ENCODE measurements at places on chromosomes 2 and 18. TPM values are rescaled to one million over a fixed set of nuclear protein-coding genes. Genes with fewer than 3 reads are reported as not detected.

Gene REG3A
- total RNA-seq = not detected

- DNase-seq = peak; percentile 88
Observed at GRCh38 chr2:131105156-131105949, at the start of gene PLEKHB2. Gene PLEKHB2 (plus strand): TSS chr2:131105336. CDS start chr2:131120942, 15,606 bp downstream.

DNA sequence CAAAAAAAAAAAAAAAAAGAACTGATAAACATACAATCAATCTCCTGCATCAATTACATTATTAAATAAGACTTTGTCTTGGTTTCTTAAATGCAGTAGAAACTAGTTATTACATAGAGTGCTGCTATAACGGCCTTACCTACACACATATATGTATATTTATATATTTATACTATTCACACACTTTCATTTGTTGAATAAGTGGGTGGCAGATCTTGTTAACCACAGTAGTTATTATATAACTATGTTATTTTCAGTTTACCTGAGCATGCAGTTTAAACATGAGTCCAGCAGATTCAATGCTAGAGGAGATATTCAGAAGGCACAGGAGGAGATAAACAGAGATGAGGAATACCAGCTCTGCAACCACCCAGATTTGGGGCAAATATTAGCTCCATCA lies 81.5 kb upstream of the CD226 start:
- no peak for DNase-seq

DNA sequence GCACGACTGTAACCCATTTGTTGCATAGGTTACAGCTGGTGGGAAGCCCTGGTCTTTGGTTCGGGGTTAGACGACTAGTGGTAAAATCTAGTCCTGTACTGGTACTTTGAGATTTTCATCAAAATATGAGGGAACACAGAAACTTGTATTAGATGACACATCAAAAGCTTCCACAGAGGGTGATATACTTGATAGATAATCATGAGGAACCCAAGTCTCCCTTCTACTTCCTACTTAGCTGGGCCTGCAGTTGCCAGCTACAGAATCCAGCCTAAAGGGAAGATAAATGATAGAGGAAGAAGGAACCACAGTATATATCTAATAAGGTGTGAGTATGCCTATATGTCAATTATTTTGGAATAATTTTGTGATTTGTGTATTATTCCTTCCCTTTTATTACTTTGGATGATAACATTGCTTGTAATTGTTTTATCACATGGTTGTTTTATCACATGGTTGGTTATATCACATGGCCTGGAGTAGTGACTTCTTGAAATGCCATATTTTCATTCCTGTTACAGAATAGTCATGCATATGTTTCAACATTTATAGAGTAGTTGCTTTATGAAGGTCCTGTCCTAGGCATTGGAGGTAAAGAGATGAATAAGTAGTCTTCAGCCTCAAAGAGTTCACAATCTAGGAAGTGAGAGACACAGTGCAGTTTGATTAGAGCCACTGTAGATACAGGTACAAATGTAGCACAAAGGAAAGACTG lies 2.9 kb downstream of the AGPS start:
- DNase-seq = no peak

Gene MALL
- 38.7 TPM for total RNA-seq

Gene CTNNA2
- not detected for total RNA-seq

DNA sequence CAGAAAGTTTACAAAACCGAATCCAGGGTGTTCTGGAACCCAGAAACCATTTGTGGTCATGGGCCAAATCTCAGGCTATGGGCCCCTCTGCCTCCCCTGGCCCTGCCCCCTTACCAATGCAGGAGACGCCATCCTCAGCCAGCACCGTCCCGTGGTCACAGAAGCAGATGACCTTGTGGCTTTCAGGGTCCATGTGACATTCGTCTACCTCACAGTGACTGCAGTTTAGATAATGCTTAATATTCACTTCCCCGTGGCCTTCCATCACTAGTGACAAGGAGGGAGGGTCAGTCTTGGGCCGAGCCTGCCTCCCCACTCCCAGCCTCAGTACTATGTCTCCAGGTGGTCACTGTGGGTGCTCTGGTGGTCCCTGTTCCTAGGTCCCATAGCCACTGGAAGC lies 111.6 kb downstream of the CLIP4 start:
- DNase-seq = no peak

Gene CHST9
- total RNA-seq = 0.06 TPM

DNA sequence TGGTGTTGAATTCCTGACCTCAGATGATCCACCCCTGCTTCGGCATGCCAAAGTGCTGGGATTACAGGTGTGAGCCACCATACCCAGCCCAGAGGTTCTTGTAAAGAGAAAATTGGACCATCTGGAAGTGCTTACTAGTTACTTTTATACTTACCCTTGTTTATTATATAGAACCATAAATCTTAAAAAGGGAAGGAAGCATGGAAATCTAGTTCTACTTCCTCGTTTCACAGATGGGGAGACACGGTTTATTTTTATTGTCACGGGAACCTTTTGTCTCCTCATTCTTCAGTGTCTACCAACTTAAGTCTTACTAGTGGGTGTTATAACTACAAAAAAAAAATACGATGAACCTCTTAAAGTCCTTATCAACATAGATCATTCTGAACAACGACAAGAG lies 45.8 kb upstream of the PDK1 start:
- DNase-seq = no peak

Gene C2orf49
- total RNA-seq = 29.1 TPM

GRCh38 chr2:236169741-236170589 lies 1.8 kb upstream of the GBX2 start:
- peak; percentile 70 for DNase-seq

Gene DPP4
- 3.2 TPM for total RNA-seq

- no peak for DNase-seq
Observed at GRCh38 chr18:51211552-51211951, 14.1 kb upstream of the MEX3C start.

DNA sequence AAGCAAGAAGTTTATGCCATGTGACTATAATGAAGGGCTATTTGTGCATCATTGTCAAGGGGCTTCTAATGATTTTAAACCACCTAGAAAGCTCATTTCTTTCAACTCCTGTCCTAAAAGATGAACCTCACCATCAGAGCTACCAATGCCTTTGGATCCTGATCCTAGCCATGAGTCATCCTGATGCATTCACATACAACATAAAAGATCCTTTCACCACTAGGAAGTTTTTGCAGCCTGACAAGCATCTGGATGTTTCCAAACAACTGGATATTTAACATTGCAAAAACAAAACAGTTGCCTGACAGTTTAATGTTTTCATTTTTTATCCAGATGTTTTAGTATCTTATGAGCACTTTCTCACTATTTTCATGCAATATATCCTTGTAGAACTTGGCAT lies 425.3 kb downstream of the MBD2 start:
- DNase-seq = no peak

DNA sequence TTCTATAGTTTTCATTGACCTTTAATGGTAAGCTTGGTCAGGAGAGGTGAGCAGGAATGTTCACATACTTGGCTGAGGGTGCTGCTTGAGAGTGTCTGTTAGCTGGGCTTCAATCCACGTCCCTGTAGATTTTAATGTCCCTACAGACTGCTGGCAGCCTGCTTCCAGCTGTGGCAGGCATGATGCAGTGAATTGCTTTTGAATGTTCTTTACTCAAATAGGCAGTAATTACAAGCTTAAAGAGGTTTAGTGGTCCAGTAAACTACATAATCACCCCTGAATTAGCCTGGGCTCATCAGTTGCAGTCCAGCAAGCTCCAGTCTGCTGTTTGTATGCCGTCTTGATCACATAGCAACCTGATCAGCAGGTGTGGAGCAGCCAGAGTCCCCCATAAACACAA lies 102.1 kb downstream of the MEIS1 start:
- DNase-seq = no peak

DNA sequence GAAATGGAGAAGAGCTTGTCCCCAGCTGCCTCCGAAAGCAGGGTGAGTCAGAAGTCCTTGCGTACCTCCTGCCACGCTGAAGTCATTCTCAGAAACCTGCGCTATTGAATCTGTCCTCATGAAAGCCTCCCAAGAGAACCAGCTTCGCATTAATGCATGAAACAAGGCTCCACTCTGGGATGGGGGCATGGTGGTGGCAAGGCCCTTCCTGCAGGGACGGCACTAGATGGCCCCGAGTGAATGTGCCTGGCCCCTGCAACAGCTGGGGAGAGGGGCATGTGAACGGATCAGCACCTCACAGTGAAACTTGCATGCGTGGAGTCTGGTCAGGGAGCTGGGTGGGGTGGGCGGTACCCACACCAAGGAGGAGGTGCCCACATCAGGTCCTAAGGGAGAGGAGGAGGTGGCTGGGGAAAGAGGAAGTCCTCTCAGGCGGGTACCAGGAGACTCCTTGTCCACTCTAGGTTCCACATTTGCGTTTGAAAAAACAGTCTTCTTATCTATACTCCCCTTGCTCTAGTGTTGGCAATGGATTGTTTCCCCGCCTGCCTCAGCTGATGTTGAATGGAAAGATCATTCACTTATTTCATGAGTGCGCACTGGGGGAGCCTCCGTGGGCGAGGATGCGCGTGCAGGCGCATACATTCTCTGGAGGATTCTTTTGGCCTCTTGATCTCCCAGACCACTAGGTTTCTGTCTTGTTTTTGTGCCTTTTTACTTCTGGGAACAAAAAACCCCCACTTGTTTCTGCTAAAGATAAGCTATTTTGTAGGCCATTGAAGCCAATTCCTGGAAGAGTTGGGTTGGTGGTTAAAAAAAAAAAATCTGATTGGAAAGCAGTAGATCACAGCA lies 104.7 kb downstream of the KLHL29 start:
- no peak for DNase-seq

GRCh38 chr2:637804-638203 lies 39.4 kb downstream of the TMEM18 start:
- no peak for DNase-seq

GRCh38 chr18:48090021-48090420 lies 159.6 kb upstream of the SMAD2 start:
- DNase-seq = no peak

Gene RAPH1
- total RNA-seq = 32.2 TPM

Gene CD226
- total RNA-seq = 0.26 TPM

- no peak for DNase-seq
Observed at GRCh38 chr2:62501794-62502500, 4.0 kb downstream of the TMEM17 start.

Gene MAP2
- total RNA-seq = 47.8 TPM

DNA sequence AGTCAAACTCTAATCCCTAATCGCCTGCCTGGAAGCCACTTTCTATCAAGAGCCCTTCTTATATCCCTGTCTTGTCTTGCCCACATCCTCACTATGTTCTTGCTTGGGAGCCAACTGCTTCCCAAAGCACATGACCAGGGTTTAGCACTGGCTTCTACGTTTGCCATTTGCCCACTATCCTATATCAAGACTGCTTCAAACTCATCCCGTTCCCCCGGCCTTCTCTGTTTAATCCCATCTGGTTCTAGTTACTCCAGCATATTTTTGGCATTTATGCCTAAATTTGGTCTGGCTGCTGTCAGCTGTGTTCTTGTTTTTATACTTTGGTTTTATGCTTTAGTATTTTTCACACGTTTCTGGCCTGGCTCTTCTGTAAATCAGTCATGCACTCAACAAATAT lies 40.2 kb downstream of the POLR1A start:
- no peak for DNase-seq

DNA sequence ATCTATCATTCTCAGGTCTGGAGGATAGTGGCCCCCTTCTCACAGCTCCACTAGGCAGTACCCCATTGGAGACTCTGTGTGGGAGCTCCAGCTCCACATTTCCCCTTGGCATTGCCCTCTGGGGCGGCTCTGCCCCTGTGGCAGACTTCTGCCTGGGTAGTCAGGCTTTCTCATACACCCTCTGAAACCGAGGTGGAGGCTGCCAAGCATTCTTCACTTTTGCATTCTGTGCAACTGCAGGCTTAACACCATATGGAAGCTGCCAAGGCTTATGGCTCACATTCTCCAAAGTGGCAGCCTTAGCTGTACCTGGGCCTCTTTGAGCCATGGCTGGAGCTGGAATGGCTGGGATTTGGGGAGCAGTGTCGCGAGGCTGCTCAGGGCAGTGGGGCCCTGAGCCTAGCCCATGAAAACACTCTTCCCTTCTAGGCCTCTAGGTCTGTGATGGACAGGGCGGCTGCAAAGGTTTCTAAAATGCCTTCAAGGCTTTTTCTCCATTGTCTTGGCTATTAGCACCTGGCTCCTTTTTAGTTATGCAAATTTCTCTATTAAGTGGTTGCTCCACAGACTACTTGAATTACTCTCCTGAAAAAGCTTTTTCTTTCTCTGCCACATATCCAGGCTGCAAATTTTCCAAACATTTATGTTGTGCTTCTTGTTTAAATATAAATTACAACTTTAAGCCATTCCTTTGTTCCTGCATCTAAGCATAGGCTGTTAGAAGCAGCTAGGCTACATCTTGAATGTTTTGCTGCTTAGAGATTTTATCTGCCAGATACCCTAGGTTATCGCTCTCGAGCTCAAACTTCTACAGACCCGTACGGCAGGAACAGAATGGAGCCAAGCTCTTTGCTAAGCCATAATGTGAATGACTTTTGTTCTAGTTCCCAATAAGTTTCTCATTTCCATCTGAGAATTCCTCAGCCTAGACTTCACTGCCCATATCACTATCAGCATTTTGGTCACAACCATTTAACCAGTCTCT lies 206.5 kb downstream of the CPS1 start:
- no peak for DNase-seq

DNA sequence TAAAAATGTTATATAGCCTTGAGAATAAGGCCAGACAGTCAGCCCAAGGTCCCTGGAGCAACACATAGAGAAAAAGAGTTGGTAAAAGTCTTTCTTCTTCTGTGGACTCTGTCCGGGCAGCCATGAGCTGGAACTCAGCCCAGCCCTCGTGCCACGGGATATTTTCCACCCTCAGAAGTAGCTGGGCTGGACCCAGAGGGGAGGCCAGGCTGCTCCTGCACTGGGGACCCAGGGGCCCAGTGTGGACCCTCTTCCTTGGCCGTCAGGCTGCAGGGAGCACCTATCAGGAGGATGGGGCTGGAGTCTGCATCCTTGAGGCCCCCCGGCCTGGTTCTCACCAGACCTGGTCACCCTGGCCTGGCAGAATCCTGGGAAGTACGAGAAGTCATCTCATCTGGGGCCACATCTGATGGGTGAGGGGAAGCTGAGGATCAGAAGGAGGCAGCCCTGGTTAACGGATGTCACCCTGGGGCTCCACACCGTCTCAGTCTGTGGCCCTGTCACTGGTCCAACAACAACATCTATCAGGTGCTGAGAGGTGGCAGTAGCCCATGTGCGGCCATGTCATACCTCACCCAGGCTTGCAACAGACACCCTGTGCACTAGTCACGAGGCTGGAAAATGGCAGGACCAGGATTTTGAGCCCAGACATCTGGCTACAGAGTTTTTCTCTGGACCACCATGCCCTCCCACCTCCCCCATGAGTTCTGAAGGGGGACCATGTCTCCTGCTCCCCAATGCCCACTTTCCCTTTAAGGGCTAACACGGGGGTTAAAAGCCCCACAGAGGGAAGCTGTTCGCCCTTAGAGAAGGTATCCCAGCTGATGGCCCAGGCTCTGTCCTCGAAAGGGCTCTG lies 33.0 kb downstream of the SDC1 start:
- no peak for DNase-seq

DNA sequence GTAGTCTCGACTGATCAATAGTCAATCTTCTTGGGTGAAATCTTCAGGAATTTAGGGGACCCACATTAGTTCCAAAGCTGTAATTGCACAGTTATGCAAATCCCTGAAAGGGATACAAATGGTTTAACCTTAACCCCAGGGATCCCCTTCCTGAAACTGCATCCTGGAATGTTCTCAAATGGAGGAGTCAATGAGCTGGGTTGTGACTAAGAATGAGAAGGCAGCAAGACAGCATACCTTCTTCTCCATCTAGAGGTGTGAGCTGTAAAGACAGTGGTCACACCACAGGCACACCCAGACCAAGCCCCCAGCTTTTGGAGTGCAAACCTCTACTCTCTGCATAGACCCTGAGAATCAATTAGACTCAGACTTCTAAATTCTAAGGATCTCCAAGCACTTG lies 164.7 kb upstream of the MEIS1 start:
- DNase-seq = no peak

All from lower leg skin (tissue), 4 donors.